ENCODE measurements at places on chromosomes 5 and 9.

GRCh38 chr9:5582835-5583195 is 46.1 kb upstream of the RIC1 start:
- no peak for DNase-seq

- DNase-seq = no peak
Measured at GRCh38 chr9:94798708-94799107, 72.2 kb downstream of the AOPEP start.

- no peak for DNase-seq
Measured at GRCh38 chr9:98615633-98616032, 93.1 kb downstream of the GABBR2 start.

GRCh38 chr5:15502208-15502607 is 2.2 kb downstream of the FBXL7 start:
- DNase-seq = no peak

DNA sequence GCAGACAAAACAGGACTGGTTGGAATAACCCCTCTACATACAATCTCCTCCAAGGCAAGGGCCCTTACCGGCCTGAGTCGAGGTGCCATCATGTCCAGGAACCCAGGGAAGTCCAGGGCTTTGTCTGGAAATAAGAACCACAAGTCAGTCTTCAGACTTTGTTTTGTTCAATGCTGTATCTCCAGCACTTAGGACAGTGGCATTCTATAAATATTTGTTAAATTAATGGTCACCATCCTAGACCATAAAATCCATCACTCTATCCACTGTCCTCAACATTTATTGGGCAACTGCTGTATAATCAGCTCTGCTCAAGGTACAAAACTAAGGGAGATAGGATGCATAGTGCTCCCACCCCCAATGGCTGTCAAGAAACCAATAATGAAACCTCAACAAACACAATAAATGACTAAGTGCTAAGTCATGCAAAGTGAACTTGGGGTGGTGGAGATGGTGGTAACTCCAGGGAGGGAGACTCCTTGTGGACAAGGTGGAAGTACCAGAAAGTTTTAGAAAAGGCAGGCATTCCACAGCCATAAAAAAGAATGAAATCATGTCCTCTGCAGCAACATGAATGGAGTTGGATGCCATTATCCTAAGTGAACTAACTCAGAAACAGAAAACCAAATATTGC is 5.0 kb downstream of the RELL2 start:
- no peak for DNase-seq

DNA sequence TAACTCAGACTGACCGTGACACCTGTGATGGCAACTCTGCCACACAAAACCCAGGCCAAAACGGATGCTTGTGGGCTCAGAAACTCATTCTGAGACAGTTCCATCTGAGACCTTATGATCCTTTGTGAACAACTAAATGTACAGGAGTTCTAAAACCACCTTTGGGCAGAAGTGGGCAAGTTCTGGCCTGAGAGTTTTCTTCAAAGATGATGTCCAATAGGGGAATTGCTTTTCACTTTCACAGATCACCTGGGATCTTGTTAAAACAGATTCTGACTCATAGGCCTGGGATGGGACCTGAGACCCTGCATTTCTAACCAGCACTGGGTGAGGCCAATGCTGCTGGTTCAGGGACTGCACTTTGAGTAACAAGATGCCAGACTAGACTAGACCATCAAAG is 67.8 kb upstream of the SLC25A51 start:
- no peak for DNase-seq

DNA sequence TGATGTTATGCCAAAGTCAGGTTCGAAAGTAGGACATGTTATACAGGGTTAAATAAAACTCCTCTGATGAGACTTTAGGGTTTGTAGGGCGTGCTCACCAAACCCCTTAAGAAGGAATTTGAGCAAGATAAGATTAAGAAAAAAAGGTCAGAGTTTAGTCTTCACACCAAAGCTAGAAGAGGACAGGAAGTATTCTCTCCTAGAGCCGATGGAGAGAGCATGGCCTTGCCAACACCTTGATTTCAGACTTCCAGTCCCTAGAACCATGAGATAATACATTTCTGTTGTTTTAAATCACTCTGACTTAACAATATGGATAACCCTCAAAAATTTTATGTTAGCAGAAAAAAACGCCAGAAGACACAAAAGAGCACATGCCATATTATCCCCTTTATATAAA is 16.3 kb upstream of the PLCXD3 start:
- no peak for DNase-seq

DNA sequence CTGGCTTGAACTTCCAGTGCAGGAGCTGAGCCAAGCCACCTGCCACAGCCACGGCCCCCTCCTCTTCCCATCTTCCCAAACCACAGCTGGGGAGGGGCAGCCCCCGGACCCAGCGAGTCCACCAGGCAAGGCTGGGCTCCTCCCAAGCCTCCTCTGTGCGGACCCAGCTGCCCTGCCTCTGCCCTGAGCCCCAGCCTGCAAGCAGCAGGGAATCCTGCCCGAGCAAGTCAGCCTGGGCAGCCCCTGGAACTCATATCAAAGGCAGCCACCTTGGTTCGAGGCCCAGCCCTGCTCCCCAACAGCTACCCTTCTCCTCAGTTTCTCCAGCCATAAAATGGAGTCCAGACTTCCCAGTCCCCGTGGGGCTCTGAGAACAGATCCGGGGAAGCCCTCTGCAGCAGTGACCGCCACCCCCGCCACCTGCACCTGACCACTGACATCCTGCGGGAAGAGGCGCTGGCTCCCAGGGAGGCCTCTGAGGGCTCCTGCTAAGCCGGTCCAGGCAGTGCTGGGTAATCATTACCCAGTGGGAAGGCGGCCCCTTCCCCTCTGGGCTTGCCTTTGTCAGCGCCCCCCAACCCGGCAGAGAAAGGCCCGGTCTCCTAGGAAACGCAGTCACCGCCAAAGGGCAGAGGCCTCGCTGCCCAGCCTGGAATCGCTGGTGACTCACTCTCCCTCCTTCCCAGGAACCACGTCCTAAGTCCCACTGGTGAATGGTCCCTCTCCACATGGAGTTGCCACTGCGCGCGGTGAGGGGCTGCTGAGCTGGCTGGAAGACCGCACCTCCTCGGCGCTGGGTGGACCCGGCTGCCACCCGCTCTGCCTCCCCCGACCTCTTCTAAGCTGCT is 1.5 kb downstream of the VAV2 start:
- DNase-seq = no peak

DNA sequence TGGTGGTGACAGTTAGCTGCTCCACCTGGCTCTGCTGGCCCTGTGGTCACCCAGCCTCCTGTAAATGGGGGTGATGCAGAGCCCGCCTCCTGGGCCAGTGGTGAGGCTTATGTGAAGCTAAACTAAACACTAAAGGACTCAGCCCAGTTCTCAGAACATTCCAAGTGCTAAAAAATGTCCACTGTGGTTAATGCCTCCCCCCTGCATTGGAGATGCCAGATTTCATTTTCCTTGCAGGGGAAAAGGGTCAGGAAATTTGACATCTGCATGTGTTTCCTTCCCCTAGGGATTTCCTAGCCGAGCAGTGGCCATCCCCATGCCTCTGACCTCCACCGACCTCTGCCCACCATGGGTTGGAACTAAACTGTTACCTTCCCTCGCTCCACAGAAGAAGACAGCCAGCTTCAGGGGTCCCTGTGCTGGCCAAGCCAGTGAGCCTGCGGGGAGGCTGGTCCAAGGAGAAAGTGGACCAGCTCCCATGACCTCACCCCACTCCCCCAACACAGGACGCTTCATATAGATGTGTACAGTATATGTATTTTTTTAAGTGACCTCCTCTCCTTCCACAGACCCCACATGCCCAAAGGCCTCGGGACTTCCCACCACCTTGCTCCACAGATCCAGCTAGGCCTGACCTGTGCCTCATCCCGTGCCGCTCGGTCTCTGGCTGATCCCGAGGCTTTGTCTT is 13.0 kb downstream of the CD74 start:
- no peak for DNase-seq

GRCh38 chr5:135569755-135570452 is 8.9 kb downstream of the CXCL14 start:
- DNase-seq = no peak

- DNase-seq = no peak
Measured at GRCh38 chr5:143279698-143280097, 123.8 kb downstream of the NR3C1 start.

DNA sequence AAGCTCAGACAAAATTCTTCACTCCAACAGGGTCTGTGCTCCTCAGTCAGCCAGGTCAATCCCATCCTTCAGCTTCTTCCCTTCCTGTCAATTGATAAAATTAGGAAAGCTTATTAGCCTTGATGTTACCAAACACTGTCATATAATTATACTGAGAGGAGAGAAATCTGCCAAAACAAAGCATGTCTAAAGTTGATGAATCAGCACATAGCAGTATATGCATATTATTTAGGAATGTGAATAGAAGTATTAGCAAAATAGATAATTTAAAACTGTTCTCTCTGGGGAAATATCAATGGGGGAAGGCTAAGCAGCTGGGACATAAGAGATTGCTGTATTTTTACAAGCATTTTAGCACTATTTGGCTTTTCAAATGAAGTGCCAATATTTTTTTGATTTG is 107.1 kb downstream of the SAXO1 start:
- DNase-seq = no peak

DNA sequence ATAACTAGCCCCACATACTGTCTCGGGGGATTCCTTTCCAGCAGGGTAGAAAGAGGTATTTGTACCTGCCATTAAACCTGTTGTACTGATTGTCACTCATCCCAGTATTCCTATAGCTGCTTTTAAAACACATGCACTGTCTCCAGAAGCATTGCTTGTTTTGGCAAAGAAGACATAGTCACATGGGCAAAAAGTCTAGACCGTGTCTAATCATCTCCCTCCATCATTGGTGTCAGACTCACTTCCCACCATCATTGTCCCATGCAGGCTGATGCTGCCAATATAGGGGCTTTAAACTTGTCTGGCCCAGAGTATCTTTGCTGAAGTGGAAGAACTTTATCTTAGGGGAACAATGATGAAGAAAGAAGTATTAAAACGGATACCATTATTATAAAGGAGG is 12.6 kb downstream of the DNAJC21 start:
- DNase-seq = no peak

DNA sequence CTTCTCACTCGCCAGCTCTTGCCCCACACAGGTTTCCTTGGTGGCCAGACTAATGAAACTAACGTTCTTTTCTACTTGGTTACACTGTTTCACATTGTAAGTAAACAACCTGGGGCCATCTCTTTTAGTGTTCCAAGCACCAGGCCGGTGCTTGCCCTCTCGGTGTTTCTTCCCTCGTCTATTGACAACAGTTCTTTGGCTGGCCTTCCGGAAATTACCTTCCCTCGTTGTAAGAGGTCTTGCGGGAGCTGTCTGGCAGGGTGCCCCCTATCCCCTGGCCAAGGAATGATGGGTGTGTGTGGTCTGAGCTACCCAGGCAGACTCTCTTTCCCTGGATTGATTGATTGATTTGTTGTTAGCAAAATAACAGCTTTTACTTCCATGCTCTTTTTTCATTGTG is 918 bp upstream of the MYMK start:
- DNase-seq = no peak

GRCh38 chr5:135190416-135191083 is 156.5 kb upstream of the PITX1 start:
- no peak for DNase-seq

DNA sequence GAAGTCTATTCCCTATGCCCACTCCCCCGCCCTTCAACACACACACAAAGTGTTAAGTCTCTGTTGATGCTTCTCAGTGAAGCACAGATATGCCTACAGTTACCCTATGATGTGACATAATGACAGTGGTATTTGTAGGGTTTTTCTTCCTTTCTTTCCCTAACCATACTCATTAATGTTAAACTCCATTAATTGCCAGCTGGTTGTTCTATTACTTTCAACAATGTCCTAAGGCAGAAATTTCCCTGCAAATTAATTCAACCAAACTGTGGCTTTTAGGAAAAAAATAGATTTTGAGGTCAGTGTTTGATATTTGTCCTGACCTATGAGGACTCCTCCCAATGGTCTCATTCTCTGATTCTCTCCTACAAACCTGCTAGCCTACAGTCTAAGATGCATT is 38.2 kb upstream of the SLCO6A1 start:
- no peak for DNase-seq

DNA sequence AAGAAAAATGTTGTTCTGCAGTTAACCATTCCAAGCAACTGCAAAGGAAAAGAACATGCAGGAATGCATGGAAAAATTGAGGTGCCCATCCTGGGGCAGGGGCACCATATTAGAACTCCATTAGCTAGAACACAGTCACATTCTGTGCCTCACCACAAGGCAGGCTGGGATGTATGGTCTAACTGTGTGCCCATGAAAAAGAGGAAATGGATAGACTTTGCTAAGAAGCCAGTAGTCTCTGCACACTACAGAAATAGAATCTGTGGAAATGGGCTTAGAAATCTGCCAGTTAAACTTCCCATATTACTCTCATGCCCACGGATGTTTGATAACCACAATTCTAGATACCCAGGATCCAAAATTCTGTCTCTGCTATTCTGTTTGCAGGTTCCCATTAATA is 423.8 kb upstream of the SMARCA2 start:
- no peak for DNase-seq

GRCh38 chr5:78187172-78187571 is 107.3 kb downstream of the AP3B1 start:
- DNase-seq = no peak

DNA sequence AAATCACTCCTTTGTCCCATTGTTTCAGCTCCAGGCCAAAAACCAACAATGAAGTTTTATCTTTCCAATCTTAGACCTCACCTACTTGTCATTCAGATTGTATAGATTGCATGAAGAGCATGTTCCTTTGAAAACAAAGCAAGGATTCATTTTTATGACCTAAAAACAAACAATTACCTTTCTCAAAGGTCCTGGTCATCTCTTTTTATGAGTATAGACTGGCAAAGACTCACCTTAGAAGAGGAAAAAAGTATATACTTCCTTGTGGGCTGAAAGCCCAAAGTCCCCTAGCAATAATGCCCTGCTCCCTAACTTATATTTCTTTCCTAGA is 28.4 kb upstream of the TLE1 start:
- no peak for DNase-seq

GRCh38 chr5:150247726-150248125 is 41.8 kb downstream of the CAMK2A start:
- DNase-seq = no peak

GRCh38 chr5:40410231-40410861 is 269.4 kb upstream of the PTGER4 start:
- DNase-seq = no peak

DNA sequence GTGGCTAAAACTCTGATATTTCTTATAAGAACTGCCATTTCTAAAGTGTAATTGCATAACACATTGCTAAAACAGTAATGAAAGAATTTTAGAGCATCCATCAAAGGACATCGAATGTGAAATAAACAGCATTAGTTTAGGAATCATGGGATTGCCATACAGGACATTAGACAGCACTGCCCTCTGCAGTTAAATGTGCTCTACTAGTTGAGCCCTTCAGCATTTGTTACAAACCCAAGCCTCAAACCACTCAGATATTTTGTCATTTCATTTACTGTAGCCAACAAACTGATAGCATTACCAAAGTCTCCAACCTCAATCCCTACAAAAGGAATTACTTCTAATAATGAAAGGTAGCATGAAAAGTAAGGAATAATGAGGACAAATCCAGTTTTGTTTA is 116.8 kb upstream of the COX7C start:
- no peak for DNase-seq

GRCh38 chr5:36199620-36200019 is 42.1 kb downstream of the NADK2 start:
- no peak for DNase-seq

- no peak for DNase-seq
Measured at GRCh38 chr5:166977911-166978422, 1313.5 kb upstream of the WWC1 start.
